WERI-Rb-1 (cell line): ENCODE measurements at places on chromosomes 4 and X.

- DNase-seq: peak; percentile 23
These were observed 33.1 kb downstream of the PDK3 start for GRCh38 chrX:24498181-24498580.

DNA sequence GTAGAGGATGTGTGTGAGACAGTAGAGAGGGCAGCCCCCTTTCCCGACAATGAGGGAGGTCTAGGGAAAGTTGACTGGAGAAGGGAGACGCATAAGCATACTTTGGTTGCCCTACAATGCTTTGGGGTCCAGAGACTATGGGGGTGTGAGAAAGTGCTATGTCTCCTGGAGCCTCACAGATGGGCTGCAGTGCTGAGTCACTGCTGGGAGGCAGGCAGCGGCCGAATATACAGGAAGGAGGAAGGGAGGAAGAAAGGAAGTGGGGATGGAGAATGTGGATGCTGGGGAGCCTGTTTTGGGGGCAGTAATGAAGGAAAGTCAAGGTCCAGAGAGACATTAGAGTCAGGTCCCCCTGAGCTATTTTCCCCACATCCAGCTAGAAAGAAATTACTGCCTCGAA lies 12.7 kb downstream of the DRP2 start:
- DNase-seq: no peak

- no peak for DNase-seq
These were observed 89.5 kb downstream of the CLCN4 start for GRCh38 chrX:10246297-10246696.

- DNase-seq: no peak
These were observed 67.4 kb upstream of the FAM47B start for GRCh38 chrX:34875204-34875603.

- DNase-seq: no peak
These were observed 426.9 kb upstream of the EPHA5 start for GRCh38 chr4:66097218-66097617.

DNA sequence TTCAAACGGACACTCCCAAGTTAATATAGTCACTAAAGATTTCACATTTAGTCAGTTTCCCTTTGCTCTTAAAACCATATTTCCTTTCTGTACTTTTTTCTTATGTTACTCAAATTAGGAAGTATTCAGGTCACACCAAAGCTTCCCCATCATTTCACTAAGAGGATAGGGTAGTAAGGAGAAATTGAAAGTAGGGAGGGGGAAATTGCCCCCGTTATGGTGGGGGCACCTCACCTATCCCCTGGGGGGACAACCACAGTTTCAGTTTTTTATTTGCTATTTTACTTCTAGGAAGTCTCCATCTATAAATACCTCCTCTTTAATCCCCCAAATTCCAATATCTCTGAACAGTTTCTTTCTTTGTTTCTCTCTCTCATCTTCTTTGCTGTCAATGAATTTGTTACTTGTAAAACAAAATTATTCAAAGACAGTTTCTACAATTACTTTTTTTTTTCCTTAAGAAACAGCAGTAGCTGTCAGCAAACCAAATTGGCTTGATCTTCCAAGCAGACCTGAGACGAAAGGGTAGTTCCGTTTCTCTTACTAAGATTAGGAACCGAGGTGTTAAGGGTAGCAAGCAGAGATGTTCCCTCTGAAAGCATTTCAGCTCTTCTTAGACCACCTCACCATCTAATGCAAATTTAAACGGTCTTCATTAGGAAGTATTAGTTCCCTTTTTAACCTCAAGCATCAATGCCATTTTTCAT lies 160.2 kb upstream of the KLF3 start:
- no peak for DNase-seq

- DNase-seq: no peak
These were observed 37.3 kb upstream of the RASL11B start for GRCh38 chr4:52824603-52825459.

DNA sequence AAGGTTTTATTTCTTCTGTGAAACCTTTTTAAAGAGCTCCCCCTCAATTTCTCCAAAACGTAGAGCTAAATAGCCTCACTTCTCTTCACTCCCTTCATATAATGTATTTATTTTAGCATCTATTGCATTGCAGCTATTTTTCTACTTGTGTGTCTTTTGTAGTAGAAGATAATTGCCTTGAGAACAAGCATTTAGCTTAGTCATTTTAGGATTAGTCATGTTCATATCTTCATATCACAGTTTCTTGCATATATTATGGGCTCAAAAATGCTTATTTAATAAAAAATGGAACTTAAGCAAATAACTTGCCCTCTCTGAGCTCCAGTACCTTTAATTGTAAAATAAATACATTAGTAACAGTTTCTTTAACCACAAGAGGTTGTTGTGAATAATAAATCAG lies 72.1 kb upstream of the SPANXC start:
- no peak for DNase-seq

DNA sequence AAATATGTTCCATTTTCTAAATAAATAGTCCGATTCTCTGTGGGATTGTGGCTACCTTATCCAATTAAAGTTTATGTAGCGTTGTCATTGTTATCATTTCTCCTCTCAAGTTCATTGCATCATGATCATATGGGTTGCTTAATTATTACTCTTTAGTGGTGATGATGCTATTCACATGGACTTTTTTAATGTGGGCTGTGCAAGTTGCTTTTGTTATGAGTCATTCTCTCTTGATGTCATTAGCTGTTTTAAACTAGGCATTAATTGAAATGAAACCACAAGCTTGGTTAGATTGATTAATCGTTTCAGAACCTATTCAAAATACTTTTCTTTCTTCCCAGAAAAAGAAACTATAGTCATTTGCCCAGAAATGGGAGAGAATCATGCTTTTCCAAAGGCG lies 38.2 kb downstream of the NHS start:
- DNase-seq: no peak

DNA sequence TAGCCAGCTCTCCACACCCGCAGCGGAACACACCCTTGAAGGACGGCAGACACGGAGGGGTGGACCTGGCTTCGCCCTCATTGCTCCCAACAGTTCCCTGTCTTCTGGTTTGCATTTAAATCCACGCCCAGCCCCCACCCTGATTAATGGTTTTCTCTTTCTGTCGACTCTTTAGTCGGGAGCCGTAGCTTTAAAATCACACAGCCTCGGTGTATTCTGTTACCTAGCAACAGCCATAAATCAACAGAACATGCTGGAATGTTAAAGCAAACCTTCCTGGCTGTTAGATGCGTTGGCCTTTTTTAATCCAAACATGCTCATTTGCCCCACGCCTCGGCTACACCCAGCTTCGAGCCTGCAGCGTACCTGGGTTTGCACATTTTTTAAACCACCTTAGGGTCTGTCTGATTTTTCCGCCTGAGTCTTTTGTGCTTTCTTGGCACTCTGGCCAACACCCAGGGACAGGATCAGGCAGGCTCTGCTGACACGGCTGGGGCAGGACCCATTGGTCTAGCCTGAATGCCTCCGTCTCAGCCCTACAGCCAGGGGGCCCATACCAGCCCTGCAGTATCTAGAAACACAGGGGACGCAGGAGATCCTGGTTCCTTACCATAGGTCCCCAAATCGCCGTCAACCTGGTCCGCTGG lies 21.4 kb upstream of the PPP2R2C start:
- no peak for DNase-seq

DNA sequence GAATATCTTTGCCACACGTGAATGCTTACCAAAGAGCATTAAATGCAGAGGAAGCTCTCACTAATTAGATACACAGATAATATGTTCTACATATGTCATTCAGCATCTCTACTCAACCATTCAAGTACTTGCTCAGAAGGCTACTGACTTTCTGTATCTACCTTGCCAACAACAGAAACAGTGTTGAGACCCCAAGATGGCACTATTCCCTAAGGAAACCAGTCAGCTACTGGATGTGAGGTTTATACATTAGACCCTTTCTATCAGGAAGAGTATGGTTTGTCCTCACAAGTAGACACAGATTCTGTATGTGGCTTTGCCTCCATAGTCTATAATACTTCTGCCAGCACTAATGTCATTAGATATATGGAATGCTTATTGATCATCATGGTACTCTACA lies 443.9 kb upstream of the INTU start:
- peak; percentile 18 for DNase-seq

DNA sequence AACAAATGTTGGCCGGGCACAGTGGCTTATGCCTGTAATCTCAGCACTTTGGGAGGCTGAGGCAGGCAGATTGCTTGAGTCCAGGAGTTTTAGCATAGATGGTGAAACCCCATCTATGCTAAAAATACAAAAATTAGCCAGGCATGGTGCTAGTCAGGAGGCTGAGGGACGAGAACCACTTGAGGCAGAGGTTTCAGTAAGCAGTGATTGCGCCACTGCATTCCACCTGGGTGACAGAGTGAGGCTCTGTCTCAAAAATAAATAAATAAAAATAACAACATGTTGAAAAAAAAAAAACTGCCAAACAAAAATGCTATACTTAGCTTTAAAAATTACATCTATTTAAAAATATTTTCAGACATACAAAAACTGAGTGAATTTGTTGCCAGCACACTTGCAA lies 374.2 kb upstream of the SMIM31 start:
- no peak for DNase-seq

DNA sequence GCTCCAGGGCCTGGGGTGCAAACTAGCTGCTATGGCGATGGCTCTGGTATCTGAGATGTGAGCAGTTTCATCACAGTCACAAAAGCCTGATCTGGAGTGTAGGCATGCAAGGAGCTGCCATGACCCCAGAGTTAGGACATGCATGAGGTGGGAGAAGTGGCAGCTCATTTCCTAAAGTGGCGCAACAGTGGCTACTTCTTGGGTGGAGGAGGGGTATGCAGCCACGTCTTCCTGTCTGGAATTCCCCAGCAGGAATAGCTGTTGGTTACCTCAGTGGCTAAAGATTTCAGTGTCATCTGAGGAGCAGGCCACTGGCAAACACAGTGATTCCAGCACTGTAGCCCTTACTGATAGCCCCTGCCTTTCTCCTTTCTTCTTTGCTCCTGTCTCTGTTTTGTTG lies 1382.5 kb downstream of the C4orf33 start:
- no peak for DNase-seq

DNA sequence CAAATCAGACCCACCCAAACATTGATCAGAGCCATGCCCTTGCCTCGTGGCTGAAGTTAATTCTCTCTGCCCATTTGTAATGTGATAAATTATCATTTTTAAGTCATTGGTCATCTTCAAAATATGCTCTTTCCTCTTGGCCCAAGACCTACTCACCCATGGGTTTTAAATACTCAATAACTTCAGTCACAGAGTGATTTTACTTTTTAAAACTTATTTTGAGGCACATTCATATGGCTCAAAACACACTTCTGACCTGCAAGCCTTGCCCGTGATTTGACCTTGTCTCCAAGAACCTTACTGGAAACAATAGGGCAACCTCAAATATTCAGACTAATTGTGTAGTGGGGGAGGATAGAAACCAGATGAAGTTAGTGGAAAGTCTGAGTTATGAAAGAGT lies 176.2 kb upstream of the LNX1 start:
- DNase-seq: no peak

GRCh38 chr4:150033901-150034300 lies 44.3 kb upstream of the DCLK2 start:
- no peak for DNase-seq

DNA sequence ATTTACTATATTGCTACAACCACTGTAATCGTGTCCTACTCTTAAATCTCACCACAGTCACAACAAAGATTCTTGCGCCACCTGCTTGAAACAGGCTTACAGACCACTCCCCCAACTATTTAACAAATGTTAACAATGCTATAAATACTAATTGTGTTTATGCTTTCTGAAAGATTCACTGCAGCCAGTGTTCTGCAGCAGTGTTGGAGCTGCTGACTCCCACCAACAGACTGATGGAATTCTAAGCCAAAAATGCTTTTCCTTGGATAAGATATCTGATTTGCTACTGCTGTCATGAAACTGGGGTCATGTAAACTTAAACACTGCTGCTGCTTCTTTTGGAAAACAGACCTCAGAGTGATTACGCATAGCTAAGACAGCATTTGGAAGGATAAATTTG lies 244.2 kb upstream of the MAB21L2 start:
- no peak for DNase-seq

DNA sequence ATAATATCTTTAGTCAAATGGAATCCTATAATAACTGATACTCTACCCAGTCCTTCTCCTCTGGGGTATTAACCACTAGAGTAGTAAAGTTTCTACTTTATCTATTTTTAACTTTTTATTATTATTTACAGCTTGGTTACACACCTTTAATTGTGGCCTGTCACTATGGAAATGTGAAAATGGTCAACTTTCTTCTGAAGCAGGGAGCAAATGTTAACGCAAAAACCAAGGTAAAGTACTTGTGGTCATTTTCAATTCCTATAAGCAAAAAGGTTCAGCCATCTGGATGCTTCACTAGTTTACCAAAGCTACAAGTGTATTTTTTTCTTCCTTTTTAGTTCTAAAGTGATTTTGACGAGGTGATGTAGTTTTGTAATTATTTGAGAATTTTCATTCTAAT lies 238.8 kb downstream of the ANK2 start:
- DNase-seq: no peak

GRCh38 chrX:7706032-7706431 lies 136.9 kb upstream of the VCX start:
- DNase-seq: no peak

- no peak for DNase-seq
These were observed 139.7 kb downstream of the PACRGL start for GRCh38 chr4:20839957-20840356.

DNA sequence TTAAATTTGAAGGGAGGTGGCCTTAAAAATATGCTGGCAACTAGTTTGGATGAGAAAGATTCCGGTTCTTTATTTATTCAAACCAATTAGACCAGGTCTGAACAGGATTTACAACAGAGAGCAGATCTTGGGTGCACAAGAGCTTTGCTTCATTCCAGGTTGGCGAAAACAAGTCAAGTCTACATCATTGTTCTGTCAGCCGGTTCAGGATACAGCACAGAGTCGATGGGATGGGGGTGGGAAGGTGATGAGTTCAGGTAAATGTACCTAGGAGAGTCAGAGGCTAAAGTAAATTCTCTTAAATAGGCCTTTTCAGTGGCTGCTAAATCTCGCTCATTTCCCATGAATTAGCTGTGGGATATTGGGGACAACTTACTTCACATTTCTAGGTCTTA lies 882 bp upstream of the STIM2 start:
- no peak for DNase-seq

GRCh38 chr4:3364199-3364598 lies 71.4 kb downstream of the RGS12 start:
- DNase-seq: no peak

DNA sequence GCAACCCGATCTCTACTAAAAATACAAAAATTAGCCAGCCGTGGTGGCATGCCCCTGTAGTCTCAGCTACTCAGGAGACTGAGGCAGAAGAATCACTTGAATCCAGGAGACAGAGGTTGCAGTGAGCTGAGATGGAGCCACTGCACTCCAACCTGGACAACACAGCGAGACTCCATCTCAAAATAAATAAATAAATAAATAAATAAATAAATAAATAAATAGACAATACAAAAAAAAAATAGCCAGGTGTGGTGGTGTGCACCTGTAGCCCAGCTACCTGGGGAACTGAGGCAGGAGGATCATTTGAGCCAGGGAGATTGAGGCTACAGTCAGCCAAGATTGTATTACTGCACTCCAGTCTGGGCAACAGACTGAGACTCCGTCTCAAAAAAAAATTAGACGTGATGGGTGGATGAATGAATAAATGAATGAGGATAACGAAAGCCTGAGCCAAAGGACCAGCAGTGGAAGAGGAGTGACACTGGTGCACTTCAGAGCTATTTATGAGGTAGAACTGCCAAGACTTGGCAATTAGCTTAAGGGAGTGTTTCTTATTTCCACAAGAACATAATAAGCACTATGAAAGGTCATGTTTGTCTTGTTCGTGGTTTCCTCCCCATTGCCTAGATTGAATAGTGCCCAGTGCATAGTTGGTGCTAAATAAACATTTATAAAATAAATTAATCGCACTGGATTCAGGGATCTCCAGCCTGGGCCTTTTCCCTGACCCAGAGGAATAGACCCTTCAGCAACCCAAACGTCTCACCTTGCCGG lies 232.2 kb downstream of the IDS start:
- no peak for DNase-seq

GRCh38 chrX:151973060-151973661 lies 1.3 kb downstream of the GABRE start:
- no peak for DNase-seq
